ENCODE measurements at places on chromosomes 13 and 19. TPM values are rescaled to one million over a fixed set of nuclear protein-coding genes. Genes with fewer than 3 reads are reported as not detected.

The CTXN1 gene
- 2.3 TPM for total RNA-seq

The TMEM255B gene
- 3.8 TPM for total RNA-seq

- DNase-seq = no peak
These were observed 1065.8 kb upstream of the SPRY2 start for GRCh38 chr13:81406639-81407292.

DNA sequence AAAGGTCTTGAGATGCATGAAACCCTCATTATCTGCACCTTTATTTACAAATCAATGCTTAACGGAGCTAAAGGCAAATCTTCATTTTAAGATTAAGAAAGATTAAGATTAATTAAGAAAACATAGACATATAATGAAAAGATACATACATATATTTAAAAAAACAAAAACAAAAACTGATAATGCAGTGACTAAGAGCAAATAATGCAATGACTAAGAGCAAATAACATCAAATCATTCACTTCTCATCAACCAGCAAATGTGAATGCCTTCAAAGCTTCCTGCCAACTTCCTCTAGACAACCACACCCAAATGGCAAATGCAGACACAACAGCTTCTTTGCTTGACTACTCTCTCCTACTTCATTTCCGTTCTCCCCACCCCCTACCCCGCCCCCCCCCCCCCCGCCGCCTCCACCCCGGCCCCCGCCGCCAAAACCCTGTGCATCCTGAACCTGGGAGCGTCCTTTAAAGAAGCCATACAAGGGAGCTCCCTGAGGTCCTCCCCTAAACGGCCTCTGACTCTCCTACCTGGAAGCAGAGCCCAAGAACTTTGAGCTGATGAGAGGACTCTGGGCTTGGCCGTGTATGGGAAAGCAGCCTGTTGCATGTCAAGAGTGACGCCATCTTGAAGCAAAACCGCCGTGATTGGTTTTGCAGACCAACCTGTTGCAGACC, 24.5 kb downstream of the TEX101 start:
- DNase-seq = no peak

The CHAMP1 gene
- 22.1 TPM for total RNA-seq

The UBAC2 gene
- 111 TPM for total RNA-seq

GRCh38 chr19:55712804-55713631, 25.2 kb downstream of the NLRP9 start:
- DNase-seq = no peak

The EMC10 gene
- 77.2 TPM for total RNA-seq

The LYPD3 gene
- 597 TPM for total RNA-seq

DNA sequence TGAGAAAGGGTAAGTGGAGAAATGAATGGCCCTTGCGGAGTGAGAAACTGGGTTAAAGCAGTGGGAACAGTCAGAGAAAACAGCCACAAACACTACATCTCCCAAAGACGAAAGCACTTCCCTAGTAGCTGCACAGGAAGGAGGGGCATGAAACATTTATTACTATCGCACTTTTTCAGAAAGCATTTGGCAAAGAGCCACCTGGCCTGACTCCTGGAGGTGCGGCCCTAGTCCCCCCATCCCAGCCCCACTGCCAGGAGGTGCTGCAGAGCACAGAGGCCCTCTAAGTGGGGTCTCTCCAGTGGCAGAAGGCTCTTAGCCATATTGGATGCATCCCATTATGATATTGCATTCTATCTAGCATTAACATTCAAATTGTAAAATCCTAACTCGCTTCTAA, 55.8 kb downstream of the MTMR6 start:
- DNase-seq = peak; percentile 11

The SKA3 gene
- total RNA-seq = 1.9 TPM

The MEDAG gene
- 15.9 TPM for total RNA-seq

The KLK6 gene
- total RNA-seq = 56.9 TPM

The JAK3 gene
- total RNA-seq = 1.4 TPM

The OR10H1 gene
- not detected for total RNA-seq

GRCh38 chr13:73399347-73400216, 340.8 kb downstream of the KLF5 start:
- DNase-seq = no peak

DNA sequence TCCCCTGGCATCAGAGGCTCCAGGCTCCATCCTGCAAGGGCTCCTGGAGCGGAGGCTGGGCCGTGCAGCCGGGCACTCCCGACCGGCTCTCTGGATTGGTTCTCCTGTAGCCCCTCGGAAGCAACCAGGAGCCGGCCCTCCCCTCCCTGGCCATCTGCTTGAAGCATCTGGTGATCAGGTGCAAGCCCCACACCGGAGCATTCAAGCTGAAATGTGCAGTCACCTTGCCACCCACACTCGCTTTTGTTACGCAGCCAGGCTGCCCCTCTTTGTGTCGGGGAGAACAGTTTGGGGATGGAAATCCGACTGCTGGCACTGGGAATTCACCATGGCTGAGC, 258.8 kb downstream of the ZNF536 start:
- no peak for DNase-seq

DNA sequence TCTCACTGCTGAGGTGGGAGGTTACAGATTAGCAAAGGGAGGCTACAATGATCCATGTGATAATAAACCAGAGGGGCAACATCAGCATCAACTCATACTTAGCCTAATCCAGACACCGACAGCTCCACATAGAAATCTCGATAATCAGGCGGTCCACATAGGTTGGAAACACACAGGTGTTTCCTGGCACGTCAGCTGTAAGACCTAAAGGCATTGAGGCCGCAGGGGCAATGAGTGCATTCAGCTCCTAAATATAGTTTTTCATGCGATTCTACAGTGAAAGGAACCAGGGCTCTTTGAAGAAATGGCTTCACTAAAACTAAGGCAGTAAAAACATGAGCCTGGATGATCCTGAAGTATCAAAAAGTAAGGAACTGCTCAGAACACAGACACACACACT, 19.3 kb downstream of the PLPP2 start:
- DNase-seq = no peak

GRCh38 chr19:5718579-5719273, 1.2 kb downstream of the LONP1 start:
- no peak for DNase-seq

The SIGLEC12 gene
- total RNA-seq = not detected

GRCh38 chr19:15091918-15092753, 10.1 kb downstream of the OR1I1 start:
- DNase-seq = no peak

The SWSAP1 gene
- 3.7 TPM for total RNA-seq

- DNase-seq = no peak
These were observed 1015.7 kb downstream of the PCDH9 start for GRCh38 chr13:66214467-66214866.

The B3GNT8 gene
- 6.6 TPM for total RNA-seq

The VWA8 gene
- 12.0 TPM for total RNA-seq

The PLPPR3 gene
- not detected for total RNA-seq

The MIPEP gene
- 45.7 TPM for total RNA-seq

DNA sequence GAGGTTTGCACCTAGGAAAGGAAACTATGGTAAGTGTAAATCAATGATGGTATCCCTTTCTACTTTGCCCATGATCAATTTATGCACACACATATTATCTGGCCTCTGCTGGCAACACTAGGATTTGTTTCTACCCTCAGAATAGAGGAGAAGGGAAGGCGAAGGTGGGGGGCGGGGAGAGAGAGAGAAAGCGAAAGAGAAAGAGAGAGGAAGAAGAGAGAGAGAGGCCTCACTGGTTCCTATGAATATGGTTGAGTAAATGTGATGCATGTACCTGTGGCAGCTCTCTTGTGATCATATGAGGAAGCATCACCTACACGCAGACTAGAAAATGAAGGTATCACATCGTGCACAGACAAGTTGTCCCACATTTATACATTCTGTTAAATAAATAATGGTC, 882.0 kb upstream of the SLITRK6 start:
- no peak for DNase-seq

The GZMM gene
- total RNA-seq = not detected

DNA sequence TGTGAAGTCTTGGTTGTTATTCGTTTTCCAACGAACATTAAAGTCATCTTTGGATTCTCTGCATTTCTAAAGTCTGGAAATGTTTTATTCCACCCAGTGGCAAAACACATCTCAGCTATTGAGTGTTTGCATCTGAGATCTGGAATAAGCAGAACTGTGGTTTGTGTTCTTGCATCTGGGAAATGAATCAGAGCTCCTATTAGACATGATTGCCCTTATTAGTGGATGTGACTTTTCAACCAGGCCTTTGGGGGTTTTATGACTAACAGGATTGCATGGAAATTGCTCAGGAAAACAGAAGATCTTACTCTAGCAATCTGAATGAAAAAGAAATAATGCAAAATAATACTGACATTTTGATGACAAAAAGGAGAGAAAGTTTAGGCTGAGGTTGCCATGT, 488.8 kb downstream of the IRS2 start:
- no peak for DNase-seq

The PSG11 gene
- not detected for total RNA-seq

The CALR3 gene
- not detected for total RNA-seq

DNA sequence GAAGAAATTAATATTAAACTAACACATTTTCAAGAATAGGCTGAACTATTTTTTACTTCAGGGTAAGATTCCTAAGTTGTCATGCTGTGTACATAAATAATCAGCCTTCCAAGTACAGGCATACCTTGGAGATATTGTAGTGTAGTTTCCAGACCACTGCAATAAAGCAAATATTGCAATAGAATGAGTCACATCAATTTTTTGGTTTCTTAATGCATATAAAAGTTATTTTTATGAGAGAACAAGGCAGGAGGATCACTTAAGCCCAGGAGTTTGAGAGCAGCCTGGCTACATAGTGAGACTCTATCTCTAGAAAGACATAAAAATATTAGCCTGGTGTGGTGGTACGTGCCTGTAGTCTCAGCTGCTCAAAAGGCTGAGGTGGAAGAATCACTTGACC, 511.5 kb downstream of the UQCRFS1 start:
- DNase-seq = no peak

DNA sequence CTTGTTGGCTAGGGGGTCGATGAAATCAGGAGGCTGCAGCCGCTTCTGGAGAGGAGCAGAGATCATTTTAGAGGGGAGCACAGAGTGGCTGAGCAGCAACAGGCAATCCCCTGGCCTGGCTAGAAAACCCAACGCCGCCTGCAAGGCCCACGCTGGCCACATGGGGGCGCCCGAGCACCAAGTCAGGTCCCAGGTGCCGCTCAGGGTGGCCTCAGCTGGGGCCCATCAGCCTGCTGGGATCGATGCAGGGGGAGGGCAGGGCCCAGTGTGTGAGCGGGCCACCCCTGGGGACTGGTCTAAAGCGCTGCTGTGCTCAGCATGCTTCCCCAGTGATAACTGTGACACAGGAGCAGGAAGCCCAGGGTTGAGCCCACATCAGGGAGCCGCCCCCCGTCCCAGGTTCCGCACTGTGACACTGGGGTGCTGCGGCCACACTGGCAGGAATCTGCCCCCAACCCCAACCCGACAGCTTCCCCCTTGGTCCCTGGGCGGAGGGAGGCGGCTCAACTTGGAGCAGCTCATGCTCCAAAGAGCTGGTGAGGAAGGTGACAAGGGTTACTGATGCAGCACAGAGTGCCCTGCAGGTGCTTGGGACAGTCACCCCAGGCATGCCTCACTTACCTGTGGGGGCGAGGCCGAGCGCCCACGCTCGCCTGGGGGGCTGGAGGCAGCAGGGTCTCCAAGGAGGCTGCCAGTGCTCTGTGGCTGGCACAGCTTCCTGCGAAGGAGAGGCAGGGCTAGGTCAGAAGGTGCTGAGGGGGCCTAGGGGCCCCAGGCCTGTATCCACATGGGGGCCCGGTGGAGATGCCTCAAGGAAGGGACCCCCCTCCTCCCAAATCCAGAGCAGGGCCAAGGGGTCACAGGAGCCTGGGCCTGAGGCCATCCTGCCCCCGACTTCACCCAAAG, 13.3 kb upstream of the ISYNA1 start:
- peak; percentile 91 for DNase-seq

DNA sequence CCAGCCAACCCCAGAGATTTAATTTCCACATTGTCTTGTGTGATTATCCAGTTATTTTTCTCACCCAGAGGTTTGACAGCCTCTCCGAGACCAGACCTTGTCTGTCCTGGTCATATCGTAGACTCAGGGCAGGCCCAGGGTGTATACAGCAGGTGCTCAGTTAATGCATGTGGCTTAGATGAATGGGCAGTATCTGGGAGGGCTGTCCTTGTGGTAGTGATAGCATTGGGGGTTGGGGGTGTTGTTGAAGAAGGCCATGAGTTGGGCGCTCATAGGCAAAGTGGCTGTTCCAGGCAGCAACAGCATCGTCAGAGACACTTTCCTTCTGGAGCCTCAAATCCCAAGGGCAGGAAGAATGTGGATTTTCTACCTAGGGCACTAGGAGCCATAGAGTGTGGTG, 16.9 kb downstream of the MAST3 start:
- DNase-seq = no peak

The JOSD2 gene
- total RNA-seq = 28.4 TPM

GRCh38 chr13:34545461-34545860, 396.6 kb upstream of the NBEA start:
- DNase-seq = no peak

DNA sequence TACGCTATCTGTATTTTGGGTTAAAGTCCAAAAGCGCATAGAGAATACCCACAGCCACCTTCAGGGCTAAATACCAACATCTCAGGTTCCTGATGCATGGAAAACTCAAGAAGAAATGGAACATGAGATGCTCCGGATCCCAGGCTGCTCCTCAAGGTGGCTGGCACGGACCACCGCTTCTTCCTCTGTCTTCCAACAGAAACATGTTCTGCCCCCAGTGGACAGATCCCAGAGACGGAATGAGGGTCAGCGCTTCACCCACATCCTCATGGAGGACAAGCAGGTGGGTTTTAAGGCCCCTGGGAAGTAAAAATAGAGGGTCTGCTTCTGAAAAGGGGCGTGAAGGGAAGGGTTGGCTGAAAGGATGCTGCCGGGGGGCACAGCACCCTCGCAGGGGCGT, 17.3 kb downstream of the COL4A1 start:
- DNase-seq = no peak

GRCh38 chr13:54574791-54575190, 1546.2 kb downstream of the OLFM4 start:
- no peak for DNase-seq

GRCh38 chr19:1151037-1151724, 22.9 kb downstream of the SBNO2 start:
- DNase-seq = no peak

GRCh38 chr13:43785650-43786471, 911 bp downstream of the ENOX1 start:
- peak; percentile 84 for DNase-seq

The ZNF616 gene
- total RNA-seq = 12.2 TPM

DNA sequence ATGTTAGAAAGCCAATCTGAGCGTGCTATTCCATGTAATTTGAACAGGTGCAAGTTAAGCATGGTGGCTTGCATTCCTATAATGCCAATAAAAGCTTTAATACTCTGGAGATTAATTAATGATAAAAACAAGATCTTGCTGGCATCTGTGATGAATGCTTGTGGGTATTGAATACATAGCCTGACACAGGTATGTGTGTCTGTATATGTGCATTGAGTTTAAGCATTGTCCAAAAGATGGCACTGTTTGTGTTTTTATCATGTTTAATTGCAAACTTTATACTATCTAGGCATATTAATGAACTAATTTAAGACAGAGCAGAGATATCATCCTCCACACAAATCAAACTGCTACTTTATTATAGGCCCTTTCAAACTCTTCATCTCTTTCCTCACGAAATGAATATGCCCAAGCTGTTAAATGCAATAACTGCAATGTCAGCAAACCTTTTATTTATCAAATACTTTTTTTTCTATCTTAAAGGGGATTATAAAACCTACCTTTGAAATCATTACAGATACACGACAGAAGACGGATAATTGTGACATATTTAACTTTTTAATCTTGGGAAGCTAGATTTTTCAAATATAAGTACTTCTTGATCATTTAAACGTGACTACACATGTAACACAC, 86.5 kb downstream of the TNFSF11 start:
- DNase-seq = no peak

GRCh38 chr19:55090564-55090963, 14.9 kb downstream of the EPS8L1 start:
- peak; percentile 59 for DNase-seq

The HNRNPL gene
- 178 TPM for total RNA-seq

The SYDE1 gene
- total RNA-seq = 3.8 TPM
